Head of caudate nucleus (tissue), 42 donors: ENCODE measurements at places on chromosomes 5 and 9.
A peak's percentile ranks its signal among the peaks of the same experiment; 100 is the strongest.

- no peak for DNase-seq
These were observed 204.5 kb downstream of the MCTP1 start for GRCh38 chr5:95080441-95080840.

DNA sequence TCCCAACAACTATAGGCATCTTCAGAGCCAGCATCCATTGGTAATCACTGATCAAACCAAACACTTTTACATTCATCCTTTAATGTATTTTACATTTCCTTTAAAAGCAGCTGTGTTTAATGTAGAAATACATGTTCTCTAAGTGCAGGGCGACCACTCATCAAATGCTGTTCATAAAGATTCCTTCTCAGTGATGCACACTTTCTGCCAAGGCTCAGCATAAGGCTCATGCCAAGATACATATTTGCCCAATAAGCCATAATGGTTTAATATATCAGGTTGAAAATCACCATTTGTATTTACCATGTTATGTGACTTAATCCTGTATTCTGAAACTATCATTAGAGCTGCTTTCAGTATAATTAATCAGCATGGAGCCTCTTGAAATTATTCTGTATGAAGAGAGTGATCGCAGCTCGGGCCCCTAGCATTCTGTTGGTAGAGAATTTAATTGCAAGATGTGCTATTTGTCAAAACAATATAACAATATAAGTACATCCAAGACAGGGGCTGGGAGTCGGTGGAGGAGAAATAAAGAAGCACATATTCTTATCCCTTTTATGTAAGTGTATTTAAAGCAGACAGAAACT is 267.5 kb downstream of the EBF1 start:
- DNase-seq, result no peak

GRCh38 chr9:79237861-79238260 is 333.9 kb upstream of the TLE4 start:
- no peak for DNase-seq

DNA sequence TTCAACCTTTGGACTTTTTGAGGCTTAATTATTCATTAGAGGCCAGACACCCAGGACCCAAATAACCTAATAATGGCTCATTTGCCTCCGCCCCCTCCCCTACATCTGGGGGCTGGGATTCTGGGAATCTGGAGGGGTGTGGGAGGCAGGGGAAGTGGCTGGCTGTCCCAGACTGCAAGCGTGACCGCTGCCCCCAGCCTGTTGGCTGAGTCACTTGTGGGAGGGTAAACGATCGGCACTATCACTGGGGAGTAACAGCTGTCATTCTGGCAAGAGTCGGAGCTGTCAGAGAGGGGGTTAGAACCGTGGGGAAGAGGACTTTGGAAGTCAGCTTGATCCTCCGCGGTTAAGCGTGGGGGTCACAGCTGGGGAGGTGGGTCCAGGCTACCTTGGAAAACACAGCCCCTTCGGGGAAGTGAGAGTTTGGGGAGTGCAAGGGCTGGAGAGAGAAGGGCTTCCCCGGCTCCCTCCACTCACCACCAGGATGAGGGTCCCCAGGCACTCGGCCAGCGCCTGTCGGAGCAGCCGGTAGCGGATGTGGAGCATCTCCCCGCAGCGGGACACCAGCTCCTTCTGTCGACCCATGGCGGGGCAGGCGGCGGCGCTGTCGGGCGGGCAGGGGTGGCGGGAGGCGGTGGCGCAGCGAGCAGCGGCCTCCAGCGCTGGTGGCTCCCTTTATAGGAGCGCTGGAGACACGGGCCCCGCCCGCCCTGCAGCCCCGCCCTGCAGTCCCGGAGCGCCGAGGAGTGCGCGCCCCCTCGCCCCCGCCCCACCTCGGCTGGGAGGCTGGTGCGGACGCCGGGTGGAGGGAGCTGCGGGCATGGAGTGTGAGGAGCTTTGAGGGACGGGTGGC is at the start of gene AQP3:
AQP3 (minus strand) TSS at position 648 of the 853 bp plus-strand sequence; CDS start at position 585, 63 bp downstream.
- peak; percentile 40 for DNase-seq

DNA sequence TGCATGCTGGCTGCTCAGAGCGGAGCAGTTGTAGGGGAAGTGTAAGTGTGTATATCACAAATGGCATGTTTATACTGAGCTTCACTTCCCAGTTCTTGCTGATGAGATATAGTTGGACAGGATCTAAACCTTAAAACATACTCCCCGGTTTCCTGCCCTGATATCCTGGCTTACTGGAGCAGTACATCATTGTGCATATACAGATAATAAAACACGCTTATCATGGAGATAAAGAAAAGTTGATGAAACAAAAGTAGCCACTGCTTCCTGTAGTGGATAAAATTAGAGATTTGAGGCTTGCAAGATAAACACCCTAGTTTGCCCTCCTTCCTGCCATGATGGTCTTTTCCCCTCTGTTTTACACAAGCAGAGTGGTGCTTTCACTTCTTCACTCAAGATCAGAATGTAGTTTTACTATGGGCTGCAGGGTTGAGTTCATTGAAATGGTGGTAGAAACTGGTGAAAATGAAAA is 15.0 kb downstream of the NPR3 start:
- no peak for DNase-seq

DNA sequence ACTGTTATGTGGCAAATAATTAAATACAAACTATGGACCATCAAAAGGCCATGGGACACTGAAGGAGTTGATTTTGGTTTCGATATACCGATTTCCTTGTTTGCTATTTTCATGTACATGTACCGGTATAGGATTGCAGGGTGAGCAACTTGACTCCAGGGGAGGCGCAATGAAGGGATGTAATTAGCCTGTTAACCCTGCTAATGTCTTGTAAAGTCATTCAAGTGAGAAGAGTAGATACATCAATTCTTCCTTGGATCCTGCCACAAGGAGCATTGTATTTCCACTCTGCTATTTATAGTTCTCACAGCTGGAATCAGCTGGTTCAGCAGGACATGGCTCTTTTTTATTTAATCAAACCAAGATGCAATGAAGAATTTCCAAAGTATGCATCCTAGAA is 102.0 kb downstream of the STK32A start:
- no peak for DNase-seq

GRCh38 chr9:108903420-108904103 is 30.4 kb downstream of the ELP1 start:
- no peak for DNase-seq

GRCh38 chr5:79151942-79152671 is 40.5 kb downstream of the BHMT start:
- DNase-seq, result no peak

DNA sequence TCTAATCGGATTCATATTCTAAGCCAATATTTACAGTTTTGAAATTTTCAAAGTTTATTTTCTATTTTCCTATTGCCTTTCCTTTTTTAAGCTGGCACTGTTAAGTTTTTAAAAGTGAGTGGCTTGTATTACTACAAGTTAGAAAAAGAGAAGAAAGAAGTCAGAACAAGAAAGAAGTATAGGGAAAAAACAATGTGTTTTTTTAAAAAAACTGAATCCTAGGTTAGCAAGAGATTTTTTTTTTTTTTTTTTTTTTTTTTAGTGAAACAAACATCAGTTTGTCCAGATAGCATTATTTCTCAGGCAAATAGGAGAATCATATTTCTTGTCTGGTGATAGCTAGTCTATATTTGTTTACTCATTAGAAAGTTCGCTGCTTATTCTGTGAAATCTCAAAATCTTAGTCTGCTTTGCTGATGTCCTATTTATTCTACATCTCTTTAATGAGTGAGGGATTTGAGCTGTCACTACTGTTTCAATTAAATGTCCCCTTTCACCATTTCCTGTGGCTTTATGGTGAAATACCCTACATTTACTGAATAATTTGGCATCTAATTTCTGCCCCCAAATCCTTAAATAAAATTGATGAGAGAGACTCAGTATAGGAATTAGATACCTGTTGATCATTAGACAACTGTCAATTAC is 19.1 kb upstream of the LMNB1 start:
- DNase-seq, result no peak

DNA sequence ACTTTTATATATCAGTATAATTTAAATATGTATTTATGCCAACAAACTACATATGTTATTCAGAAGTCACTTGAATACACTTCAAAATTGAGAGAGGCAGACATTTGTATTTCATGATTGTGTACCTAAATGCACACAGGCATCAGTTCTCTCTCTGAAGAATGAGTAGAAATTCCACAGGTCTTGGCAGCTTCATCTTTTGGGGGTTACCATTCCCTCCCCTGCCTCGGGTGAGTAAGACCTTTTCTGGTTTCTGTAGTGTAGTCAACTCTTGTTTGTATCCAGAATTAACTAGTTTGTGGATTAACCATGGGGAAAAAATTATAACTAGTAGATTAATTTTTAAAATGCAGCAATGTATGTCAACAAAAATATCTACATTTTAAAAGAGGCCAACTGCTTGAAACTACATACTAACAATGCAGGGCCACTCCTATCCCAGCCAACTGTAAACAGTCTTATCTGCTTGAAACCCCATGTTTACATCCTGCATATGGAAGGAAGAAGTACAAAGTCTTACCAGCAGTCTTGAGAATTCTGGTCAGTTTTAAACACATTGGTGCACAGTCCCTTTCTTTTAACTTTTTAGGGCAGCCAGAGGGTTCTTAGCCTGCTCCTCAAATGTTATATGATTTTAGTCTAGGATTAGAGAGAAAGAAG is 339.6 kb upstream of the KIF2A start:
- no peak for DNase-seq

DNA sequence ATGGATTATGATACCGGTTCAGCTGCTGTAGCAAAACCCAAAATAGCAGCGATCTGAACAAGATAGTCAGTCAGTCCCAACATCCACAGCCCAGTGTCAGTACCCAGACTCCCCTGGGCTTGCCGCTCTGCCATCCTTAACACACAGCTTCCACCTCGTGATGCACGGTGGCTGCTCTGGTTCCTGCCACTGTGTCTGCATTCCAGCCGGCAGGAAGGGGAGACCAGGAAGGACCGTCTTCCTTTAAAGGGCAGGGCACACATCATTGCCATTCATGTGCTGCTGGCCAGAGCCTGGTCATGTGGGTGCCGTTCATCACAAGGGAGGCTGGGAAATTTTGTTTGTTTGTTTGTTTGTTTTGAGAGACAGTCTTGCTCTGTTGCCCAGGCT is 131.0 kb upstream of the IER5L start:
- no peak for DNase-seq

DNA sequence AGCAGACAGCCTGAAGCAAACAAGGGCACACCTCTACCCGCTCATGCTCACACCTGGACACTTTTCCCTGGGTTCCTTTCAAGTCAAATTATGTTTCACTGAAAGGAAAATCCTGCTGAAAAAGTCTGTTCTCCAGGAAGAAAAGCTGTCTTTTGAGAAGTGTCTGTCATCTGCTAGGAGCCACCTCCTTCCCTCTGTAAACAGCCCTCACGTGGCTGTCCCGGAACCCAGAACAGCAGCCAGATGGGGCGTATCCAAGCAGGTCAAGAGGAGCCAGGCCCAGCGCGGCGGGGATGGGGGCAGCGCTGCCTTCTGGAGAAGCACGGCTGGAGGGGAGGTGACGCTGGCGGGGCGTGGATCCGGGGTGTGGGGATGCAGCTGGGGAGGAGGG is at the start of gene PNPLA7:
PNPLA7 (minus strand) TSS at position 172 of the 391 bp plus-strand sequence. CDS start 205 bp downstream, outside the sequence.
- peak; percentile 90 for DNase-seq

GRCh38 chr9:108078375-108078774 is 588.8 kb upstream of the KLF4 start:
- DNase-seq, result no peak

DNA sequence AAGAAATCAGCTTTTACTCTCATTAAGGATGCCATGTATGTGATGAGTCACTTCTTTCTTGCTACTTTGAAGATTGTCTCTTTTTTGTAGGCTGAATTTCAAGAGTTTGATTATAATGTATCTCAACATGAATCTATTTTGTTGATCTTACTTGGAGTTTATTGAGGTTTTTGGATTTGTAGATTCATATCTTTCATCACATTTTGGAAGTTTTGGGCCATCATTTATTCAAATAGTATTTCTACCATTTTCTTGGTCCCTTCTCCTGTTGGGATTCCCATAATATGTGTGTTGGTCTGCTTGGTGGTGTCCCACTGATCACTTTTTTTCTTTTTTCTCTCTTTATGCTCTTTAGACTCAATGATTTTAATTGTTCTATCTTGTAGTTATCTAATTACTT is 116.3 kb downstream of the CNTLN start:
- no peak for DNase-seq

- no peak for DNase-seq
These were observed 116.4 kb downstream of the MYO10 start for GRCh38 chr5:16819522-16820167.

- no peak for DNase-seq
These were observed 154.7 kb upstream of the PHYKPL start for GRCh38 chr5:178387061-178387855.

- DNase-seq, result no peak
These were observed 94.7 kb upstream of the SAP30L start for GRCh38 chr5:154351141-154351540.

GRCh38 chr5:78615697-78616096 is 32.9 kb downstream of the LHFPL2 start:
- DNase-seq, result no peak

GRCh38 chr5:86880344-86880743 is 262.6 kb downstream of the COX7C start:
- DNase-seq, result no peak

DNA sequence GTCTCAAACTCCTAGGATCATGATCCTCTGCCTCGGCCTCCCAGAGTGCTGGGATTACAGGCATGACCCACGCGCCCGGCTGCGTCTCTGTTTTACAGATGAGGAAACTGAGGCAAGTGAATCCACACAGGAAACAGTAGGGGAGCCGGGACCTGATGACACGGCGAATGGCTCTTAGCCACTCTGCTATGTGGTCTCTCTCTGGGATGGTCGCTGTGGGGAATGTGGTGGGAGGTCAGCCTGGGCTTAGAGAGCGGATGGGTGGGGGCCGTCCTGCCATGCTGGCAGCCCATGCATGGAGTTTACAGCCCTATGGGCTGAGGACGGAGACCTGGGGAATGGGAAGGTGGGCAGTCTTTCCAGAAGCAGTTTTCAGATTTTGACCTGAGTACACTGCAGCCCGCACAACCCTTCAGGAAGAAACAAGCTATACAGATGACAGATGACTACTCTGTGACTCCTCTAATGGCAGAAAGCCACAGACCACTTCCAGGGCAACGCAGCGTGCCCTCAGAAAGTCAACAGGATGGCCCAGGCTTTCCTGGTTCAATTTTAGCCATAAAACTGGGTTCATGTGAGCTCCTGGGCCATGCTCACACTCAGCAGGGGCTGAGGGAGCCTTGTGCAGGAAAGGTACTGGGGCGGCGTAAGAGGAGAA is 136.1 kb upstream of the RAPGEF1 start:
- no peak for DNase-seq

- no peak for DNase-seq
These were observed 98.6 kb upstream of the HMHB1 start for GRCh38 chr5:143713047-143714003.

GRCh38 chr5:72280581-72281069 is 39.4 kb downstream of the MRPS27 start:
- DNase-seq, result peak; percentile 42
